ENCODE measurements at places on chromosomes 12 and 14. TPM values are rescaled to one million over a fixed set of nuclear protein-coding genes. Genes with fewer than 3 reads are reported as not detected.

FGF6 gene
- not detected for total RNA-seq

- no peak for DNase-seq
Measured at GRCh38 chr12:131063413-131063812, 109.7 kb downstream of the ADGRD1 start.

DNA sequence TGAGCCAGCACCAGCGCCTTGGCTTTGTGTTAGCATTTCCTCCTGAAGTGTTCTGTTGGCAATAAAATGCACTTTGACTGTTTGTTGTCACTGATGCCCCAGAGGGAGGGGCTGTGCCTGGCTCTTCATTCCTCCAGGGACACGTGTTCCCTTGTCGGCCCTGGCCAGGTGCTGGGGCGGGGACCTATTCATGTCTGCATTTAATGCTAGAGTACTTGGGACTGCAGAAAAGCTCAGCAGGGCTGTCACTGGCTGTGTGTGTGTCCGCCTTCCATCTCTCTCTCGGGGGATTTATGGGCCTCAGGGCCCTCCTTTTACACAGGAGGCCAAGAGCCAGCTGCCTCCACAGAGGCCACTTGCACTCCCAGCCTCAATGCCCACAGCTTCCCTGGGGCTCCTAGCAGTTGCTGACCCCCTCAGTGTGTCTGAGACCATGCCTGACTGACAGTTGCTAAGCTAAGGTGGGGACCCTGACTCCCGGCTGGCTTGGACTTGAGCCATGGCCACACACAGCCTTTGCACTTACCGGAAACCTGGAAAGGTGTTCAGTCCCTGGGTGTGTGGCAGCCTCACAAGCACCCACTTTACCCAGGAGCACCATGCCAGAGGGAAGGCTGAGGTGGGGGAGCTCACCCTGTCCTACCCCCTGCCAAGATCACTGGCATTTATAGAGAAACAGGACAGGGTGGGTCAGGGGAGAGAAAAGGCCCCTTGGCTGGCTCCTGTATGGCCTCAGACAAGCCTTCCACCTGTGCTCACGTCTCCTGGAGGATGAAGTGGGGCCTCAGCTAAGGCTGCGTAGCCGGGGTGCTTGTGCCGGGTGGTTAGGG lies 27.8 kb downstream of the HIP1R start:
- no peak for DNase-seq

GRCh38 chr14:94328196-94328595 lies 5.1 kb upstream of the SERPINA6 start:
- DNase-seq = no peak

SCARB1 gene
- 20.4 TPM for total RNA-seq

DNA sequence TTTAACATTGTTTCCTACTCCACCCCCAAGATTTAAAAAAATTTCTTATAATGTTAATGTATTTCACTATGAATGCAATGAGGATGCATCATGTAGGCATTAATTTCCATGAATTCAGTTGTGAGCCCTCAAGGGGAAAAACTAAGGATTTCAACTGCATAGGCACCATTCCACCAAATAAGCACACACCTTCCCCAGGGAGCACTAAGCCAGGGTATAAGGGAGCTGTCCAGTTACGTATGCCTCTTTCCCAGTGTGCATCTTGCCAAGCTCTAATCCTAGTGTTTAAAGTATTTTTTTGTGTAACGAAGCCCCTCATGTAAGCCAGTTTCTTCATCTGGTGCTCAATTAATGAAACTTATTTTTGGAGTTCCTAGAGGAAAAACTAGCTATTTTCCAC lies 6.6 kb downstream of the FERMT2 start:
- DNase-seq = no peak

BBOF1 gene
- total RNA-seq = 9.3 TPM

- no peak for DNase-seq
Measured at GRCh38 chr14:55819610-55820304, 239.8 kb downstream of the KTN1 start.

OR6C1 gene
- total RNA-seq = not detected

DNA sequence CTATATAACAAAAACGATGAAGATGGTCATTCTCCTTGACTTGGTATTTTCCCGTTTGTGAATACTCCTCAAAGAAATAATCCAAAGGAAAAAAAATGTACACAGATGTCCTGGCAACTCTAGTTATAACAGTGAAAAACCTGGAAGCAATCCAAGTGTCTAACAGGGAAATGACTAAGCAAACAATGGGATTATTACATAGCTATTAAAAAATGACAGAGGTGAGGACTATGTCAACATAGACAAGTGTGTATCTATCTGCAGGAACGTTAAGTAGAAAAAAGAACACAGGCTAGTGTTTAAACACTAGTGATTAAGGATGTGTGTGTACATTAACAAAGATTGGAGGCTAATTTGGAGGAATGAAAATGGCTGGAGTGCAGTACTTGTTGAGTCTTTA lies 5.9 kb upstream of the APOLD1 start:
- no peak for DNase-seq

GRCh38 chr12:131420867-131421447 lies 289.9 kb upstream of the SFSWAP start:
- no peak for DNase-seq

TC2N gene
- total RNA-seq = 14.4 TPM

GRCh38 chr14:72597252-72598233 lies 296.4 kb downstream of the DPF3 start:
- no peak for DNase-seq

GRCh38 chr14:65242732-65243134 lies 140.4 kb upstream of the MAX start:
- no peak for DNase-seq

GRCh38 chr12:89355243-89356068 lies 3.2 kb upstream of the DUSP6 start:
- DNase-seq = no peak

KIF26A gene
- 0.60 TPM for total RNA-seq

DNA sequence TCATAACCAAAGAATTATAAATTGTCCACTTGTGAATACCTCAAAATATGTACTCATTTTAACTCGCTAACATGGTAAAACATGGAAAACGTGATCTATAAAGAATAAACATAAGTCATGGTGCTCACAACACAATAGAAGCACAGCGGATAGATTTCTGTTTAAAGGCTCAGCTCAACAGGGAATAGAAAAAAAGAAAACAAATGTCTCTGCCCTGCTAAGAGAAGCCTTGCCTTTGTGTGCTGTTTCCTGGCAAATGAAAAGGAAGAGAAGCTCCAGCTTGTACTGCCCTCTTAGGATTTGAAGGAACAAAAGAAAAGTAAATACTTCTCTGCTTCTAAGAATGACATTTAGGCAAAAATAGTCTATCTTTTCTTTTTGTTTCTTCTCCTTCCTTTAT lies 121.0 kb upstream of the KRR1 start:
- DNase-seq = no peak

USP5 gene
- 103 TPM for total RNA-seq

GRCh38 chr12:257521-258321 lies 4.9 kb downstream of the SLC6A13 start:
- DNase-seq = no peak

KCNH3 gene
- total RNA-seq = 0.10 TPM

DNA sequence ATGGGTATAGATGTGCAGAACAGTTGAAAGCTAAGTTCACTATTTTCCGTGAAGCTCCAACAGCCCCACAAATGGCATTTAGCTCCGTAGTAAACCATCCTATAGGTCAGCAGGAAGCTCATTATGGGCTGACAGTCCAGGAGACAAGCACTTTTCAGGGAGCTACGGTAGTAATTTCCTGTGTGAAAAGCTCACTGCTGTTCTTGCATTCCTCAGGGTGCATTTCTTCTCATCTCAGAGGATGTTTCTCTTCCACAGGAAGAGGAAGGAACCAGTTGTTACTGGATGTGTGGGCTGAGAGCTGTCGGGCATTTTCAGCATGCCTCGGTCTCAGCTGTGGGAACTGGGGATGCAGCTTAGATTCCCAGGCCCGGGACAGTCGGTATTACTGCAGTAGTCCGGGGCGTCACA lies 72.8 kb downstream of the GALNT4 start:
- DNase-seq = no peak

- no peak for DNase-seq
Measured at GRCh38 chr12:52228366-52228765, 4.7 kb upstream of the KRT7 start.

KRT77 gene
- not detected for total RNA-seq

GRCh38 chr12:76238688-76239087 lies 109.5 kb downstream of the BBS10 start:
- no peak for DNase-seq

AMDHD1 gene
- total RNA-seq = not detected

CLEC12A gene
- total RNA-seq = not detected

DNA sequence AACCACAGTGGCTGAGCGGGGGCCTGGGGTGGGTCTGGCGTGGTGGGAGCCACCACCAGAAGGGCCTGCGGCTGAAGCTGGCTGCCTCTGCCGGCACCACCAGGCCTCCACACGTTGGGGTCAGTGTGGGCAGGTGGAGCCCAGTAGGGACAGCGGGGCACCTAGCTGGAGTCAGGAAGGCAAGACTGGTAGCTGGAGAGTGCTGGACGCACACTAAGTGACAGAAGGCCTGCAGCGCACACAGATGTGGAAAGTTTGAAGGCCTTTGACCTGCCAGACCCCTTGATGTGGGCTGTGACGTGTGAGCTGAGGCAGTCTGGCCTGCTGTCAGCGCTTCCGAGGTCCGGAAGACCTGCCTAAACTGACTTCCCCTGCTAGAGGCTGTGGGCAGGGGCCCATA lies 26.3 kb downstream of the RIN3 start:
- no peak for DNase-seq

GRCh38 chr14:72644758-72645489 lies 249.0 kb downstream of the DPF3 start:
- no peak for DNase-seq

CACNA1C gene
- 27.0 TPM for total RNA-seq

DNA sequence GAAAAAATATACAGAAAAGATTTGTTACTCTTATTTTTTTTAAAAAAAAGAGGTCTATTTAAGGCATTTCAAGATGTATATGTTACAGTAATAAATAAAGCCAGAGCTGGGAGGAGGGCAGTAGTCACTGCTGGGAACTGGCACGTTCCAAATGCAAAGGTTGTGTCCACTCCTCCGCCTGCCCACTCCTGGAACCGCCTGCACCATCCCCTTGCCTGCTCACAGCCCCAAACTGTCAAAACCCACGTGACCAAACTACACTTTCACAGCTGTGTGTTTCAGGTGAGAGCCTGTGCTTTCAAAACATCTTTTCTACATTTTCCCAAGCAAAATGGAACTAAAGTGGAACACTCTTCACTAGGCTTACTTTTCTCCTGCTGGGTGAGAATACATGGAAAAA lies 160.4 kb downstream of the TTC7B start:
- no peak for DNase-seq

INHBE gene
- 8.4 TPM for total RNA-seq

STYX gene
- total RNA-seq = 17.3 TPM

GRCh38 chr12:75087654-75088053 lies 122.0 kb downstream of the KCNC2 start:
- DNase-seq = no peak

OSGEP gene
- total RNA-seq = 28.6 TPM

C12orf50 gene
- total RNA-seq = not detected

- DNase-seq = no peak
Measured at GRCh38 chr12:83818881-83819280, 1093.7 kb downstream of the SLC6A15 start.

- DNase-seq = no peak
Measured at GRCh38 chr12:132306885-132307191, 22.6 kb downstream of the GALNT9 start.

DNA sequence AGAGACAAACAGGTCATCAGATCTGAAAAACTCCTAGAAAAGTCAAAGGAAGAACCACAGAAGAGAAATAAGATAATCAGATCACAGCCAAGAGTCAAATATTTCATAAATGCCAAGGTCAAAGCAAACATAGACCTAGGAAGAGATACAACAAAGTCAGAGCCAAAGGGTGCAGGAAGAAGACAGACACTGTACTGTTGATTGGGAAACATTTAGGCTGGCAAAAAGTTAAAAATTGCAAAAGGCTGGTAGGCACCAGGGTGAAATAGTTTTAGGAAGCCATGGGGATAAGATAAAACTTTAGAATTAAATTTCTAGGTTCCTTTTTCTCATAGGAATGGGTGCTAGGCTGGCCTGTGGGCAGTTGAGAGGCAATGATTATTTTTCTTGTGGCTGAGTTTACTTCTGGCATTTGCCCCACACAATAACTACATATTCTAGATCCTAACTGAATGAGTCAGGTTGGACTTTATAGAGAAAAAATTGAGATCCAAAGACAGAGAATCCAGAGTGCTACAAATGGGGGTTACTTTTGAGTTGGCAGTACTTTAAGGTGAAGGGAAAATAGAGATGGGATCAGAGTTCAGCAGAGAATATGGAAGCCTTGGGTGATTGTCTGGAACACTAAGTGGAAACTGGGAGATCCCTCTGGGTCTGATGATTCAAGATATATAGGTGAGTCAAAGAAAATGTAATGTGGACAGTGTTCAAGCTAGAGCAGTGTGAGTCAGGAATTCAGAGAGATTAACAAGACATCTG lies 215.5 kb downstream of the C12orf50 start:
- no peak for DNase-seq

DNA sequence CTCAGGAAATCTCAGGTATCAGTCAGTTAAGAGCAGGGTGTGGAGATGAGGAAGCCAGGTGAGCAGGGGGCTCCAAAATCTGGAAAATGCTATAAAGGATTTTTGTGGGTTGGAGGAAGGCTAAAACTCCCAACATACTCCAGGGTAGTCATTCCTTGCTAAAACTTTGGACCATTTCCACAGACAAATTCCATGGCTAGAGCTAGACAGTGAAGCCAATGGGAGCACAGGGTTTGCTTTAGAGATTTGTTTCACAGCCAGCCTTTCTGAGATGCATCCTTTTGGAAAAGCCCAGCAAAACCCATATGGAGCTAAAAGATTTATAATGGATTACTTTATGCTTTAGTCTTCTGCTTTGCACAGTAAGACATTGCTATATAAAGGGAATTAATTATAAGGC lies 146.5 kb downstream of the SAMD4A start:
- DNase-seq = no peak

SLC7A7 gene
- 1.5 TPM for total RNA-seq

DNA sequence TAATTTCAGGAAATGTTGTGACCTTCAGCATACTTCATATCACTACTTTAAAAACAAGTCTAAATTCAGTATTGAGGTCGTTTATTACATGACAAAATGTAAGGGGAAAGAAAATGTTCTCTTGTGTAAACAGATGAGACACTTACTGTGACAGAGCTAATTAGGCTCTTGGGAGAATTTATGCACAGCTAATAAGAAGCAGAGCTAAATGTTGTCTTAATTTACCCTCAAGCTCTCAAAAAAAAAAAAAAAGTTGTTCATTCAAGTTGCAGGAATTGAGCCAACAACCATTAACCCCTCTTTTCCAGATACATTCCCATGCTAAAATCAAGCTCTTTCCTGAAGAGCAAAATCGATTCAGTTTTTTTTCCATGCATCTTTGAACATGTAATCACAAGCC lies 1419.4 kb downstream of the FSCB start:
- DNase-seq = no peak
